ENCODE measurements at places on chromosomes 1 and 21. TPM values are rescaled to one million over a fixed set of nuclear protein-coding genes. Genes with fewer than 3 reads are reported as not detected.

CACNA1S gene
- not detected for total RNA-seq

TEX38 gene
- total RNA-seq, result not detected

FAM167B gene
- 0.80 TPM for total RNA-seq

OR2L2 gene
- total RNA-seq, result 0.23 TPM

RBM15 gene
- 122 TPM for total RNA-seq

DCST2 gene
- total RNA-seq, result 0.09 TPM

MROH7 gene
- total RNA-seq, result not detected

IFI44 gene
- total RNA-seq, result 367 TPM

HAO2 gene
- not detected for total RNA-seq

CLK2 gene
- 108 TPM for total RNA-seq
